ENCODE measurements at places on chromosomes 5 and 9.

DNA sequence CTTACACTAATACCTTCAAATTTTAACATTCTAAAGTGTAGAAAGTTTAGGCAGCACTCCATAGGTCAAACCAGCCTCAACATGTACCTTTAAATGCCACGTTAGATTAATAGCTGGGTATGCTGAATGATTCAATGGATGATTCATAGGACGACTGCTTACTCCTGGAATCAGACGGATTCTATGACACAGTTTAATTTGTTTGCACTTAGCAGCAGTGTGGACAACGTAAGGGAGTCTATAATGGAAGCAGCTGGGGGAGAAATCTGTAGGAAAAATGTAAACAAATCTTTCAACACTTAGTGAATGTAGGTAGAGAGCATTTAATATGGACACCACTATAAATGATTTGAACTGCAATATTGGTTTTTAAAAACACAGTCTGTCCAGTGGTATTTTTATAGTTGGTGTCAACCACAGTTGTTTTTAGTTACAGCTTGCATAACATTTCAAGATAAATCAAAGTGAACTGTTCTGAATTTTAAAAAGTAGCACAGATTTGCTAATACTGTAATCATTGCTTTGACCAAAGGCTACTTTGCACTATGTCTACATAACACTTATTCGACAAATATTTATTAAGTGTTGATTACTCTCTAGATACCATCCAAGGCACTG is 701.5 kb upstream of the MEF2C start:
- no peak for DNase-seq

GRCh38 chr5:151121665-151122064 is 35.9 kb downstream of the ANXA6 start:
- no peak for DNase-seq

DNA sequence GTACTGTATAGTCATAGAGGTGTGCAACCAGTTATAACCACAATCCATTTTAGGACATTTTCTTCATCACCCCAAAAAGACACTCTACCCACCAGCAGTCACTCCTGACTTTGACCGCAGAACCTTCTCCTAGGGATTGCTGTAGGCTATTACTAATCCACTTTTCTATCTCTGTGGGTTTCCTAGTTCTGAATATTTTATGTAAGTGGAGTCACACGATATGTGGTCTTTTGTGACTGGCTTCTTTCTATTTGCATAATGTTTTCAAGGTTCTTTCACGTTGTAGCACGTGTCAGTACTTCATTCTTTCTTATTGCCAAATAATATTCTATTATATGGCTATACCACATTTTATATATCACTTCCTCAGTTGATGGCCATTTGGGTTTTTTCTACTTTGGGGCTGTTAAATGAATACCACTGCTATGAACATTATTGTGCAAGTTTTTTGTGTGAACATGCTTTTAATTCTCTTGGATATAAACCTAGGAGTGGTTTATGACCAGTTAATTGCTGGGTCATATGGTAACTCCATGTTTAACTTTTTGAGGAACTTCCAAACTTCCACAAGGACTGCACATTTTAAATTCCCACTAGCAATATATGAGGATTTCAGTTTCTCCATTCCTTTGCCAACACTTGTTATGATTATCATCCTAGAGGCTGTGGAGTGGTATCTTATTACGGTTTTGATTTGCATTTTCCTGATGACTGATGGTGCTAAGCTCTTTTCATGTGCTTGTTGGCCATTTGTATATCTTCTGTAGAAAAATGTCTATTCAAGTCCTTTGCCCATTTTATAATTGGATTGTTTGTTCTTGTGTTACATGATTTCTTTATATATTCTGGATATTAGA is 37.8 kb downstream of the MRRF start:
- DNase-seq, result no peak

DNA sequence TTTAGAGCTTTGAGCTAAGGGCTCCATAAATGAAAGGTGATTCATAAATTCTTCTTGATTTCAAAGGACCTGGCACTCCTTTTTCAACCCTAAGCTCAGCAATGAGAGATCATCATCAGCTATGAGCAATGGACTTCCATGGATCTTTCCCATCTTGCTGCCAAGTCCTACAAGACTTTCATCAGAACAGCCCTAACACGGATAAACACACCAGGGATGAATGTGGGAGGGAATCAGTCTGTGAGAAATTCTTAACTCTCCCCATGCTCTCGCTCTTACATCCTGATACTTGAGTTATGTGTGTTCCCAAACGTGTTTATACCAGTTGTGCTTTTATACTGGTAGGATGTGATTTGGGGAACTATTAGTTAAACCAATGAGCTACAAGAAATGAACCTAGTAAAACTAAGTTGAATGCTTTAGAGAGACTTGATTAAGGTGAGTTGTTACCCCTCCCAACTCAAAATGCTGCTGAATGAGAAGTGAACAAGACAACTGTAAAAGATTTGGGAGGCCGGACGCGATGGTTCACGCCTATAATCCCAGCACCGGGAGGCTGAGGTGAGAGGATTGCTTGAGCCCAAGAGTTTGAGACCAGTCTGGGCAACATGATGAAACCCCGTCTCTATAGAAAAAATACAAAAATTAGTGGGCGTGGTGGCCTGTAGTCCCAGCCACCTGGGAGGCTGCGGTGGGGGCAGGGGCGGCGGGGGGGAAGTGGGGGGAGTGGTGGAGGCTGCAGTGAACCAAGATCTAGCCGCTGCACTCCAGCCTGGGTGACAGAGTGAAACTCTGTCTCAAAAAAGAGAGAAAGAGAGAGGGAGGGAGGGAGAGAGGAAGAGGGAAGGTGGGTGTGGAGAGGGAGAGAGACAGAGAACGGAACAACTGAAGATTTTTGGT is 5.2 kb upstream of the RPL26L1 start:
- no peak for DNase-seq

DNA sequence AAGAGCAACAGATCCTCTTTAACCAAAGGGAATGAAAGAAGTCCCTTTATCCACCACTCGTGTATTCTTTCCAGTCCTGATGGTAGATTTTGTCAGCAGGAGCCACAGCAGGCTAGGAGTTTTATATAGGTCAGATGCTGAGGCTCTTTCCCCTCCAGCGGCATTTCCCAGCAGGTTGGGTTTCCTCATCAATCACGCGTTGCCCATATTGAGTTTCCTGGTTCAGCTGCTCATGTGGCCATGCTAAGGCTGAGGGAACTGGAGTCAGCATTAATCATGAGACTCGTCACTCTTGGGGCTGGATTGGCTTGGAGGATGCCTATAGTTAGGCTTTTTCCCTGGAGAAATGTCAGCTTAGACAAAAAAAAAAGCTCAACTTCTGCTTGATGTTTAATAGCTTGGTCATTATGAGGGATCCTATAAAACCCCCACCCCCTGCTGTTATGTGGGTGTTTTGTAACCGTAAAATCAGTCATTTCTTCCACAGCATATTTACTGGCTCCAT is 193.4 kb upstream of the GAS1 start:
- no peak for DNase-seq

DNA sequence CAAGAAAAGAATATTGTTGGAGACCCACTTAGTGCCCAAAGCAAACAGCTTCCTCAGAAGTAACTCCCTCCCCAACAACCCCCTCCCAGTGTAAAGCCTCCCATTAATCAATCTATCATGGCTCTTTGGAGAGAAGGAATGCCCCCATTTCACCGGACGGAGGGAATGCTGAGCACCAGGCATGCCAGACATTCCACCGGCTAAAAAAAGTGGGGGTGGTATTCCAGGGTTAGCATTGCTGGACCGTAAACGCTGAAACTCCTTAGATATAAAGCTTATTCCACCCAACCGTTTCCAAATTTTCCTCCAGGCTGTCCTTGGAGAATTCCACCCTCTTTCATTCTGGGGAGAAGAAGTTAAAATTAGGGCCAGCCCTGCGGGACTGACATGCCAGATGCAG is 363 bp upstream of the MAMDC2 start:
- no peak for DNase-seq

DNA sequence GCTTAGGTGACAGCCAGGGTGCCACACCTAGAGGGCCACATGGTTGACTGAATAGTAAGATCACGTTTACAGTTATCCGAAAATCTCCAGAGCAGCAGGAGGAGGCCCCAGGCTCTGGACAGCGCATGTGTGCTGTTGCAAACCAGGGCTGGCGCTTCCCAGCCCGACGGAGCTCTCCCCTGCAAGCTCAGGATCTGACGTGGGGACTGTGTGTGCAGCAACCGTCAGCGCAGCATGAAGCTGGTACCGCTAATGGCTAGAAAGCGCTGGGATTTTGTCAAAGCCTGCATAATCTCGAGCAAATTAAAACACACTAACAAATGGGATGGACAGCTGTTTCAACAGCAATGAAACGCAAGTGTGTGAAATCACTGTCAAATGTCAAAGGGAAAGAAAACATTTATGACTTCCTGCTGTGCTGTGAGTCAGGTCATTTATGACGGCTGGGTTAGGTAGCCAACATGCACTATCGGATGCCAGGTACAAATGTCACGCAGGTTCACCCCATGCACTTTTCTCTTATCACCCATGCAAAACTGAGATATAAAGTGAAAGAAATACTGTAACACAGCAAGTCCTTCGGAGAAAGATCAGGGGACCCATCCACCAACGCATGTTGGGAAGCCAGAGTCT is 7.5 kb downstream of the SURF4 start:
- DNase-seq, result no peak

DNA sequence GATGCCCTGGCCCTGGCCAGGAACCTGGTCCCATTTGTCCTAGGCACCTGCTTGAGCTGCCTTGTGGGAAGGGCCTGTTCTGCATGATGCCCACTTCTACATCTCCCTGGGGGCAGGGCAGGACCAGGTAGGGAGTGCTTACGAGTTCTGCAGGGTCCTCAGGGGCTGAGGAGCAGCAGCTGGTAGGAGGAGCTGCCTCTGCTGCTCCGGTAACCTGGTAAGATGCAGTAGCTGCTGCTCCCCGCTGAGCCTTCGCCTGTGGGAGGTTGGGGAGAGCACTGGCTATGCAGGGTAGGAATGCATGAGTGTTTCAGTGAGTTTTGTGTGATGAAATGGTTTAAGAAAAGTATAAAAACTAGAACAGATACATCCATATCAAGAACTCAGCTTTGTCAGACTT is 13.6 kb downstream of the LRRC8A start:
- DNase-seq, result no peak

GRCh38 chr9:104863180-104863883 is 64.6 kb downstream of the ABCA1 start:
- no peak for DNase-seq

DNA sequence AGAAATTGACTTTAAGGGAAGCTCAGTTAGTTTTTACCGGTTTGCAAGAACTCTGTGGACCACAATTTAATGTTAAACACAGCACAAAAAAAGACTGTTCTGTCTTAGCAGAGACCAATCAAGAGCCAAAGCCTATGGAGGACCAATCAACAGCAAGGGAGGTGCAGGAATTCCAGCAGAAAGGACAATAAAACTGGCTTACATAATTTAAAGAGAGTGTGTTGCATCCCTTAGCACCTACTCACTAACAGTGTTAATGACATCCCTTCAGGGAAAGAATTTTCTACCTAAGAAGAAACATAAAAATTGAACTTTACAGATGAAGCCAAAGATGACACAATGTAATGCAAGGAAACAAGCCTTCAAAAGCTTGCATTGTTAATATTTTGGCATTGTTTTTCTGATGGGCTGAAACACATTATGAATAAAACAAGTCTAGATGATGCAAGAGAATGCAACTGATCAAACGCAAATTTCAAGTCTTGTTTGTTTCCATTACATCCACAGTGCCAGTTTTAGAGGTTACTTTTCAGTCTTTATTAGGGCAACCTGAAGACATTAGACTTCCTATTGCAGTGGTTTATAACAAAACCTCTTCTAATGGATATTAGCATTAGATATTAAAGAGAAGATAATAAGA is 111.3 kb upstream of the FST start:
- no peak for DNase-seq

DNA sequence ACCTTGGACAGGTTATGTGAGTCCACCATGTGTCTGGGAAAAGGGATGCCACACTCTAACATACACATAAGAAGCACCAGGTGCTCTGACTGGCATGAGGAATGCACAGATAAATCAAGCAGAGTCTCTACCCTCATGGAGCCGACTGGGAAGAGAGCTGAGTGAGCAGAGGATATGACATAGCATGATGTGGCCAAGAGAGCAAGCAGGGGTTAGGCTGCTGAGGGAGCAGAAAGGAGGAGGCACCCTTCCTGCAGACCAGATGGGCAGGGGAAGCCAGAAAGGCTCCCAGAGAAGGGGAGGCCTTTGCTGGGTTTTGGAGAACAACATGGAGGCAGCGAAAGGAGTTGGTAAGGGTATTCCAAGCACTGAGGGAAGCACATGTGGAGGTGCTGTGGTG is 223.1 kb downstream of the GNA14 start:
- no peak for DNase-seq

DNA sequence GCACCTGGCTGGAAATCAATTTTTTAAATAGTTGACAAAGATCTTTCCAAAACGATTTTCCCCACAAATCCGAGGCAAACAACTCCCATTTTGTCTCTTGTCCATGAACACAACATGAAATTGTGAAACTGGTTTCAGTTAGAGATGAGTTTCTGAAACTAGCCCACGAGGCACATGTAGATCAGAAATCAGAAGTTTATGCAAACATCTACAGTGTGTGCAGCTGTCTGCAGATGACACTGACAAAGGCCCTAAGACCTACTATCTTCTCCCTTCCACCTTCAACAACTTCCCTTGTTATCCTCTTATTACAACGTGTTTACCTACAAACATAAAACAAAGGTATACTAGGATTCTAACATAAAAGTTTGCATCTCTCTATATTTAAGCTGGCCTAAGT is 183.3 kb downstream of the DIRAS2 start:
- no peak for DNase-seq

GRCh38 chr9:109861499-109861898 is 81.5 kb downstream of the PALM2AKAP2 start:
- DNase-seq, result no peak

GRCh38 chr9:124810663-124811355 is 33.9 kb downstream of the OLFML2A start:
- DNase-seq, result no peak

DNA sequence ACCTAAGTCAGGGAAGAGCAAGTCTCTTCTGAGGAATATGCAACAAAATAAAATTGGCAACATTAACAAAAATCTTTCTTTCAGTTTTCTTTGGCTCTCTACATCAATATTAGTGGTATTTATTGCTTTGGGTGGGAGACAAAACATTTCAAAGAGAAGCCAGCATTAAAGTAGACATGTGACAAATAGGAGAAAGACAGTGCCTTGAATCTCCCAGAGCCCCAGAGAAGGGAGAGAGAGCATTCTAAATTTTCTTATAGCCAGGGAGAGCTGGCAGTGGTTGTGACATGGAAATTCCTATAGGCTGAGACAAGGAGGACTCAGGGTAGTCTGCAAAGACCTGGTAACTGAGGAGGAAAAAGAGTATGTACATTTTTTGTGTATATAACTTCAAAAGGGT is 79.4 kb upstream of the NREP start:
- DNase-seq, result no peak

- DNase-seq, result no peak
These were observed 241.7 kb downstream of the PIK3R1 start for GRCh38 chr5:68457285-68457684.

- no peak for DNase-seq
These were observed 17.9 kb downstream of the ANKH start for GRCh38 chr5:14853685-14854084.

- peak; percentile 33 for DNase-seq
These were observed 7.1 kb downstream of the PHYHD1 start for GRCh38 chr9:128927731-128928411.

GRCh38 chr5:18546591-18546990 is 912.3 kb downstream of the TAF11L14 start:
- DNase-seq, result no peak

- no peak for DNase-seq
These were observed 15.9 kb upstream of the RPL26L1 start for GRCh38 chr5:172943283-172943841.
